Stimulated activated CD8-positive, alpha-beta memory T cell treated with anti-CD3 and anti-CD28 coated beads, Interleukin-12 subunit alpha, Interleukin-12 subunit beta, amount 100 ng/mL, for 4 hours (primary cell): ENCODE measurements at places on chromosomes 11 and 22.

DNA sequence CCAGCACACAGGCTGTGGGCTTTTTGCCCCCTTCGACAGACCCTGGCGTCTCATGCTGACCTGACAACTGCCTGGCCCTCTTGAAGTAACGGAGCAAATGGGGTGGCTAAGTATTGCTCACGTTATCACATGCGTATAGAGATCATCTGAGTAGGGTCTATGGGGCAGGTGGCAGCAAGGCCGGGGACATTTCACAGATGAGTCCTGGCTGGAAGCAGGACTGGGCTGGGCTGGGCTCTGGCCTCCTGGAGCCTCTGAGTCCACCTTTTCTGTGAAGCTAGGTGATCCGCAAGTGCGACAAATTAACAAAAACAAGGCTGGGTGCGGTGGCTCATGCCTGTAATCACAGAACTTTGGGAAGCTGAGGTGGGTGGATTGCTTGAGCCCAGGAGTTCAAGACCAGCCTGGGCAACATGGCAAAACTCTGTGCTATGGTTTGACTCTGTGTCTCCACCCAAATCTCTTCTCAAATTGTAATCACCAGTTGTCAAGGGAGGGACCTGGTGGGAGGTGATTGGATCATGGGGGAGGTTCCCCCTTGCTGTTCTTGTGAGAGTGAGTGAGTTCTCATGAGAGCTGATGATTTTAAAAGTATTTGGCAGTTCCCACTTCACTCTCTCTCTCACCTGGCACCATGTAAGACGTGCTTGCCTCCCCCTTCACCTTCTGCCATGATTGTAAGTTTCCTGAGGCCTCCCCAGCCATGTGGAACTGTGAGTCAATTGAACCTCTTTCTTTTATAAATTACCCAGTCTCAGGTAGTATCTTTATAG lies 122.0 kb downstream of the MPPED1 start:
- no peak for DNase-seq

GRCh38 chr11:1752907-1753228 lies 2.5 kb upstream of the IFITM10 start:
- DNase-seq, result no peak

DNA sequence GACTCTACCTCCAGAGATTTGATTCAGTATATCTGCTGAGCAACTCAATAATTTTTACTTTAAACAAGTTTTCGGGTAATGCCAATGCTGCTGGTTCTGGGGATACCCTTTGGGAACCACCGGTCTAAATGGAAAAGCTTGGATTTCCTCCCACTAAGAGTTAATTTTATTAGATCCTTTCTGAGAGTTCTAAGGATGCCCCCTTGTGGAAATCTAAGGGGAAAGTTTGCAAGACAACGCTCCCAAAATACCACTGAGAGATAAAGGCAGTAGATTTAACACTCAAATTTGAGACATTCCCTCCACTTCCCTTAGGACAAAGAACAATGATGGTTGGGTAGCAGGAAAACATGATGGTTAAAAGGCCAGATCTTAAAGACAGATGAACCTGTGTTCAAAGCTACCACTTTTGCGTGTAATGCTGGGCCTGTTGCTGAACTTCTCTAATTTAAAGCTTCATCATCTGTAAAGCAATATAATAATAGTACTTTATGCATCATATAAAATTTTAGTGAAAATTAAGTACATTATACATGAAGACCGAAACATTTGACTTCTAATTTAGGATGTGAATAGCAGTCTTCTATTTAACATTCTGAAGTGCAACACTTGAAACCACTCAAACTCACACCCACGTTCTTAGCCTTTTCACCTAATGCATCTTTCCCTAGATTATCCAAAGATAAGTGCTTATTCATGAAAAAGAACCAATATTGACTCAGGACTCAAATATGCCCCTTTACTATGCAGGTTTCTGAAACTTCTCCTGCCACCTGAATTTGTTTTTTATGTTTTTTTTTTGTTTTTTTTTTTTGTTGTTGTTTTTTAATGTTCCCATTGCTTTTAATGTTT lies 110.1 kb upstream of the LUZP2 start:
- DNase-seq, result no peak

GRCh38 chr11:113806406-113806805 lies 26.8 kb downstream of the CLDN25 start:
- DNase-seq, result no peak

DNA sequence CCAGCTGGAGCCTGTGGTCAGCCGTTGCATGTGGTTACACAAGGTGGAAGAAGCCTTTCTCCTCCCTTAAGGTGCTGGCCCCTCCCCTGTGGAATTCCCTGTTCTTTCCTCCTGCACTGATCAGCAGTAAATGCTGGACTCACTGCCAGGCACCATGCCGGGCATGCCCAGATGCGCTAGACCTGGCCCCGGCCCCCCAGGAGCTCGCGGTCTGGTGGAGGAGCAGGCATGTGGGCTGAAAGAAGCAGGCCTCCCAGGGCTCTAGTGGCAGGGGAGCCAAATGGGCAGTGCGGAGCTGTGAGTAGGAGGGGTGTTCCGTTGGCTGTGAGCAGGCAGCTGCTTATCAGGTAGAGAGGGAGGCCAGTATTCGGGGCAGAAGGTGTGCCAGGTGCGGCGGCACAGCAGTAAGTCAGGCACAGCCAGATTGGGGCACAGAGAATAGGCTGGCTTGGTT lies 10.2 kb downstream of the DGKZ start:
- DNase-seq, result no peak

- peak; percentile 31 for DNase-seq
Measured at GRCh38 chr22:39939830-39940229, 20.4 kb upstream of the TMA7B start.

GRCh38 chr22:49214976-49215375 lies 612.7 kb downstream of the BRD1 start:
- no peak for DNase-seq

DNA sequence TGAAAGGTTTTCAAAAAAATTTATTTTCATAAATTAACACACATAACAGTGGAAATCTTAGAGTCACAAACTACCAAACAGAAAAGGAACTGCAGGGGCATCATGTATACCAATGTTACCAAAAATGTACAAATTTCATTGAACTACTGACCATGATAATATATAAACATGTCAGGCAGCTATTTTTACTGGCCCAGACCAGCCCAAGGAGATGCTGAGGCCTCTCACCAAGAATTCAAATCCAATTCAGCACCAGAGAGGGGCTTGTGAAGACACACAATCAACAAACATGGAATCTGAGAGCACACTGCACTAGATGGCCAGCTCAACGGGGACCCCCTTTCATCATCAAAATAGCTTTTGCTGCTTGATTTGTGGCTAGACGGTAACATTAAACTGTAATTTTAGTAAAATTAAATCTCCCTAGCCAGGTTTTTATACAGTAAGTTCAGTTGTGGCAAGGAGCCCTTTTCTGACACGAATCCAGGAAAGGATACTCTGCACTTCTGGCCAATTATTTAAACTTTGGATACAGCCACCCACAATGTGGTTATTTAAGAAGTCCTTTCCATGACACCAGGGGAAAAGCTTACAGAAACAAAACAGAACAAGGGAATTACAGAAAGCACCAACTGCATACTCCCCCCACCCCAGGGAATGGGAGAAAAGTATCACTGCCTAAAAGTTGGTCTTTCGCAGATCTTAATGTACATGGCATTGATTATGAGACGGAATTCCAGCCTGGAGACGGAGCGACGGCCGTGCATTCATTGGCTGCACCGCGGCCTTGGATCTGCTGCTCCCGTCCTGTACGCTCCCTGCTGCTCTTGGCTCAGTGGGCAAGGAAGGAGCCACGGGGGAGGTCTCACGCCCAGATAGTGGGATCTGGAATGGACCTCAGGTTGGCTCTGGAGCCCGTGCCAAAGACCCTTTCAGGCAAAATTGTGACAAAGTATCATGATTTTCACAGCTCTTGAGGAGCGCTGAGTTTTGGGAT lies 19.6 kb upstream of the PISD start:
- no peak for DNase-seq

DNA sequence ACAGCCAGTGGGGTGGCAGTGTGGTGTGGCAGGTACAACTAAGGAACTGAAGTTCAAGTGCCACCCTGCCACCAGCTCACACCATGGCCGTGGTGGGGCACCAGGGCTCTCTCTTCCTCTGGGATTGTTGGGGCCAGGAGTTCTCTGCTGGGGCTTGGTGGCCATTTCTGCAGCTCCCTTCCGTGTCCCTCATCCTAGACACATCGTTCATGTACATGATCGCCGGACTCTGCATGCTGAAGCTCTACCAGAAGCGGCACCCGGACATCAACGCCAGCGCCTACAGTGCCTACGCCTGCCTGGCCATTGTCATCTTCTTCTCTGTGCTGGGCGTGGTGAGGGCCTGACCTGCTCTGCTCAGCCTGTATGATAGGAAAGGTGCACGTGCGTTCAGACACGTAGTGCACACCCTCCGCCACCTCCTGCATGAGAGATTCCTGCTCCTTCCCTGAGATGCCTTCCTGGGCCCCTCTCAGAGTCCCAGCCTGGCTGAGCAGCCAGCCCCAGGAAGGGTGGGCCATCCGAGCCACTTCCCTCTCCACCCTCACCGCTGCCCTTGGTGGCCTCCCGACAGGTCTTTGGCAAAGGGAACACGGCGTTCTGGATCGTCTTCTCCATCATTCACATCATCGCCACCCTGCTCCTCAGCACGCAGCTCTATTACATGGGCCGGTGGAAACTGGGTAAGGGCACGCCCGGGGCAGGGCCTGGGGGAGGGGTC lies 7.3 kb upstream of the TAGLN start:
- DNase-seq, result no peak

- no peak for DNase-seq
Measured at GRCh38 chr22:30718938-30719337, 24.3 kb downstream of the OSBP2 start.

DNA sequence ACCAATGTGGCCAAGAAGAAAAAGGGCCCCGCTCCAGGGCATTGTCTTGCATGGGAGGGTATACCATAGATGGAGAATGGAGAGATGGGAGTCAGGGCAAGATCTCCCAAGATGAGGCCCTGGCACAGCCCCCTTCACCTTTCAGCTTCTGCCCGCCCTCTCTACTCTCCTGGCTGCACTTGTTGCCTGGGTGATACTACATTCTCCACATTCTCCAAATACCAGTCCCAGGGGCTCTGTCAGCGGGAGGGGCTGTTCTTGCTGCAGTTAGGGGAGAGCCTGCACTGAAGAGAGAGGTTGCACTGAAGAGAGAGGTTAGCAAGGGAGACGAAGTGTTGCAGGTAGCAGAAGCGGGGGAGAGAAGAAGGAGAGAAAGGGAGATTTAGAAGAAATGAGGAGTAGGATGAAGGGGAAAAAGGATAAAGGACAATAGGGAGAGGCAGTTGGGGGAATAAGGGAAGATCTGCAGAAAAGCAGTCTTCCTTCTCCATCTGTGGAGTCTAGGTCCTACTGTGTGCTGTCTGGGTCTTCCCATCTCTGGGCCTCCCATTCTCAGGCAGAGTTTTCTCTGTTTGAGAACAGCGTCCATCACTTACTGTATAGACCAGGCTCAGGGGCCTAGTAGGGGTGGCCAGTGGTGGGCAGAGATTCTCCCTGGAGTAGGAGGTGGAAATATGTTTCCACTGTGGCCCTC lies 8.0 kb downstream of the PHLDB1 start:
- DNase-seq, result no peak

DNA sequence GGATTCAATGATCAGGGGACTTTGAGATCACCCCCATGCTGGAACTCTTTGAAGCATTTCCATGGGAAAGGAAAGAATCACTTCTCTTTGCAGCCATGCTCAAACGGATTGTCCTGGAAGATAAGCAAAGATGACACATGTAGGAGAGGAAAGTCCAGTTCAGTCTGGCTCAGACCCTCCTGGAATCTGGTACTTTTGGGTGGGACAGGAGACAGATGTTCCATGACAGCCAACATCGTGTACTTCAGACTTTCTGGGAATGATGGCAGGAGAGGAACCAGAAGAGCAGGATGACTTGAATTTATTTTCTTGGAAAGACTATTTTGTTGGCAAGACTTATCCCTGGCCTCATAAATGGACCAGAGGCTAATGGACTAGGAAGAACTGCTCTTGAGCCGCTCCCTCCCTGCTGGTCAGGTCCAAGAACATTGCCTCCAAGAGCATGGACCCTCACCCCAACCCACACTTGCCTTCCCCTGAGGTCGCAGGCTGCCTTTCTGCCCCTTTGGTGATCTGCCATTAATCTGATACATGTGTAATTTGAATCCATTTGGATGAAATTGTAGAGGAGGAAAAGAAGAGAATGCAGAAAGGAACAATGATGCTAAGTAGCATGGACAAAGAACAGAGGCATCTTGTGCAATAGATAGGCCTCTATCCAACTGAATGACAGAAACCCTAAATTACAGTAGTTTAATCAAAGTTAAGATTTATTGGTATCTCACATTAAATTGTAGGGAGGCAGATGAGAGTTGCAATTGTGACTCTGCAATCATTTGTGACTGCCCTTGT lies 201.0 kb downstream of the SNX19 start:
- no peak for DNase-seq

- no peak for DNase-seq
Measured at GRCh38 chr11:93573184-93573583, 30.0 kb upstream of the SMCO4 start.

GRCh38 chr11:74608431-74608830 lies 16.0 kb downstream of the POLD3 start:
- DNase-seq, result no peak

DNA sequence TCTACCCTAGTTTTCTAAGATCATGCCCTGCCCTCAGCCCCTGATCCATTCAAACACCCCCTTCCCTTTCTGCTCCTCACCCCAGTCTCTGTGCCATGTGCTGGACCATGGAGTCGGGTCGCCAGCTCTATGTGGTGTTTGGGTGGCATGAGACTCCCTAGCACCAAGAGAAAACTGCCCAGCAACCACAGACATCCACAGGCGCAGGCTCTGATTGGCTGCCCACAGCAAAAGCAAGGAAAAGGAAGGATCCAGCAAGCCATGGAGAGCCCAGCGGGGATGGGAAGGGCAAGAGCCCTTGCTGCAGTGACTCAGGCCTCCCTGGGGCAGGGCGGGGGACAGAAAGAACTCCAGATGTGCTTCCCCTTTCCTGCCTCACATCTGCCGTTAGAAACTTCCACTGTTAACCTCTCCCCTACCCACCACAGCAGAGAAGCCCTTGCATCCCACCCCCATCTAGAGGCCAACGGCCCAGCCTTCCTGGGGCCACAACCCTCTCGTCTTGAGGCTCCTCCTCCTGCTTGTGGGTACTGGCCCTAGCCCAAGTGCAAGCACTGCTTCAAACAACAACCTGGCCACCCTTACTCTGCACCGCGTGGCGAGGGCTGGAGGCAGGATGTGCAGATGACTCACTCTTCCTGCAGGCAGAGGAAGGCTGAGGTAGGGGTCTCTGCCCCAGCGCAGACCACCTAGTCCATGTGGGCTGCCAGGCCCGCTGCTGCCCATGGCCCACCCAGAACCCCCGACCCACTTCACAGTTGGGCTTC lies 9.7 kb upstream of the AHNAK start:
- DNase-seq, result peak; percentile 63

GRCh38 chr22:23270212-23270733 lies 90.0 kb downstream of the BCR start:
- DNase-seq, result no peak
